ENCODE measurements at places on chromosomes 7 and 10. TPM values are rescaled to one million over a fixed set of nuclear protein-coding genes. Genes with fewer than 3 reads are reported as not detected.

The UNCX gene
- 14.9 TPM for polyA plus RNA-seq

The SYCE1 gene
- 0.77 TPM for polyA plus RNA-seq

The ZNF736 gene
- 33.3 TPM for polyA plus RNA-seq

The SPDYE16 gene
- 4.0 TPM for polyA plus RNA-seq

- no peak for DNase-seq
Observed at GRCh38 chr10:50275650-50276235, 24.4 kb upstream of the ASAH2 start.

DNA sequence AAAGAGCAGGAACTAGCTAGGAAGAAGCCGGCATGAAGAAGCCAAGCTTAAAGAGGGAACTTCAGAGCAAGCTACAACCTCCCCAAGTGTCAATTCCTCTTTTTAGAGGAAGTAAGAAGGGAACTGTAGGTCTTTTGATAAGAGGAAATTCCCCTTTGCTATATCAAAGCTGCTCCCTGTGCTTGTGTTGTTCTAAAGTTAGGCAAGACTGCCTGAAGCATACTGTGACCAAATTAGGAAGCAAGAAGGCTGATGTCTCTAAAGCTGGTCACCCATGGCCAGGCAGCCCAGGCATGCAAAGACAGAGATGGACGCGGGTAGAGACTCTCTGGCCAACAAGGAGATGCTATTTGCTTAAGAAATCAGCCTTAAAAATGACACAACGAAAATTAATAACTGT lies 87.9 kb downstream of the RNF216 start:
- DNase-seq: no peak

DNA sequence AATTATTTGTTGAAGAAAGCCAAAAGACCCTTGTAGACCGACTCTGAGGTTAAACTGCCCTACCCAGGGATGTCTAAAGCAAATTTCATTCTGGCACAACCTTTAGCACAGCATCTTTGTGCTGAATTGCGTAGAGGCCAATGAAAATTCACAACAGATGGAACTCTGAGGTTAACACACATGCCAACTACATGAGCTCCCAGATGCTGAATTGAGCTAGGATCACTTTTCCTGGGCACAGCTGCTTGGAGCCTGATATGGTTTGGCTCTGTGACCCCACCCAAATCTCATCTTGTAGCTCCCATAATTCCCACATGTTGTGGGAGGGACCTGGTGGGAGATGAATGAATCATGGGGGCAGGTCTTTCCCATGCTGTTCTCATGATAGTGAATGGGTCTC lies 158.0 kb upstream of the PTN start:
- no peak for DNase-seq

DNA sequence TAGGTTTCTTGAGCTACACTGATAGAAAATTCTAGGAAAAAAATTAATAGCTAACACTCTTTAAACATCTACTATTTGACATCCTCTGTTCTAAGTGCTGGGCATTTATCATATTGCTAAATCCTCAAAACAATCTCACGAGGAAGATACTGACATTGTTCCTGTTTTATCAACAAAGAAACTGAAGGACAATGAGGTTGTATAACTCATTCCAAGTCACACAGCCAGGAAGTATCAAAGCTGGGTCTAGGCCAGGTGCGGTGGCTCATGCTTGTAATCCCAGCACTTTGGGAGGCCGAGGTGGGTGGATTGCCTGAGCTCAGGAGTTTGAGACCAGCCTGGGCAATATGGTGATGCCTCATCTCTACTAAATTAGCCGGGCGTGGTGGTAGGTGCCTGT lies 51.6 kb upstream of the IL6 start:
- DNase-seq: no peak

Data from renal cortex interstitium (tissue), 15 donors.